Ascending aorta (tissue), 2 donors: ENCODE measurements at places on chromosomes 6 and 20.

DNA sequence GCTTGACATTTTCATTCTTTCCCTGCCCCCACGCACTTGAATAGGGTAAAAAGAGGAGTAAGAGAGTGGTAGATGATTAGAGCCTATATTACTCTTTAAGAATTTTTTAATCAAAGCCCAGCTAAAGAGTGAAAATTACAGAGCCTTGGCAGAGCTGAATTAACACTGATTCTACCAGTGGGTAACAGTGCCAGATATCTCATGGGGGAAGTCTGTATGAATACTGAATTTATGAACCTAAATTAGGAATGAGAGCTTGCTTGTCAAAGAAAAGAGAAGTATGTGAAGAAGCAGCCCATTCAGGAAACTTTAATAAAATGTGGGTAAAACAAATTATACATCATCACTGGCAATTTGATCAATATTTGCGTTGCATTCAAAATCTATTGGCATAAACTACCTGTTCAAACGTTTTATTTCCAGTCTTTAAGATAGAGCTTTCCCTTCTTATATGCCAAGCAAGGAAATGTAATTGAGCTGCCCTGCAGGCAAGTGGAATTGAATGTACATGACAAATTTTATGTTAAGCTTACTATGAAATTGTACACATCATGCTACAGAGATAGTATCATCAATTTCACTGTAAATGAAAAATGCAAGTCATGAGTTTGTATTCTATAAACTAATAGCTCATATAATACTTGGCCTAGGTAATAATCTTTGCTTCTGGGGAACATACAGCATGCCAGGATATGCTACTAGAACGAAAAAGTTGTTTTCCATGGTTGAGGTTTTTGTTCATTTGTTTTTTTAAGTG is 14.5 kb downstream of the SOBP start:
- no peak for DNase-seq

DNA sequence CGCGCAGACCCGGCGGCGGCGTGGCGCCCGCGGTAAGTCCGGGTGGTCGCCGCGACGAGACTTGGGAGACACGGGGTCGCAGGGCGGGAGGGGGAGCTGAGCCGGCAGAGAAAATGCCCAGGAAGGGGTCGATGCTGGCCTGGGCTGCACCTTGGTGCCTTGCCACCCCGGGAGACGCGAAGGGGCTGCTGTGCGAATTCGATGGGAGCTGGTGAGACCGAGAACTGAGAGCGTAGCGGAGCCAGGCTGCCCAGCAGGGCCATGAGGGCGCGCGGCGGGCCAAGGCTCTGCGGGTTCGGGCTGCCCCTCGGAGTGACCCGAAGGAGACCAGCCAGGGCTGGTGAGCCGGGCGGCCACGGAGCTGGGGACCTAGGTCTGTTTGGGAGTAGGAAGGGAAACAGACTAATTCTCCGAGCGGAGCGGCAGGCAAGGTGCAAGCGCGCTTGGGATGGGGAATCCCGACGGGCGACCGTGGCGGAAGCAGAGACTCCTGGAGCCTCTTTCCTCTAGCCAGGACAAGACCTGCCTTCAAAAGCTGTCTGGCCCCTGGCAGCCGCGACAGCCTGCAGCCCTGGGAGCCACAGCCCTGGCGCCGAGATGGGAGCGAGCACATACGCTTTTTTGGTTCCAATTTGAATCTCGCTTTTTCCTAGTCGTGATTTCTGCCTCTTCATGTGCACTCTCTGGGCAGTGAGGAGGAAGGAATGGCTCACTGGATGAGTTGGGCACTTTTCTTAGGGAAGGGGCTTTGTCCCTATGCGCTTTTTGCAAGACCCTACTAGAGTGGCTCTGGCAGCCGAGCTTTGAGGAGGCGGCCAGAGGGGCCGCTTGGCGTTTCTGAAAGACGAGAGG is 691 bp downstream of the SYNDIG1 start:
- DNase-seq, result no peak

DNA sequence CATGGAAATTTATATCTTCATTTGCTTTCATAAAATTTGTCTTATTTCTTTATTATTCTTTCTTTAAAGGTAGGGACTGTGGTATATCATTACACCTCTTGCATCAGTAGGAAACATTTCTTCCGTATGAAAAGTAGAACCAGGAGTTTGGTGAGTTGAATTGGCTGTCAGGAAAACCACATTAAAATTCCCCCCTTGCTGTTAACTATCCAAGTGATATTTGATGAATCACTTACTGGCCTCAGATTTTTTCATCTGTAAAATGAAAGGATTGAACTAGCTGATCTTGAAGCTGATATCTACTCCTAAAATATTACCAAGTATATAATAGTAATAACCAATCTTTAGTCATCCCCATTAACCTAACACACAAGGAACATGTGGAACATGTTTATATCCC is 460.9 kb downstream of the GJA1 start:
- DNase-seq, result no peak

- no peak for DNase-seq
Measured at GRCh38 chr6:37201726-37202125, 31.8 kb downstream of the PIM1 start.

DNA sequence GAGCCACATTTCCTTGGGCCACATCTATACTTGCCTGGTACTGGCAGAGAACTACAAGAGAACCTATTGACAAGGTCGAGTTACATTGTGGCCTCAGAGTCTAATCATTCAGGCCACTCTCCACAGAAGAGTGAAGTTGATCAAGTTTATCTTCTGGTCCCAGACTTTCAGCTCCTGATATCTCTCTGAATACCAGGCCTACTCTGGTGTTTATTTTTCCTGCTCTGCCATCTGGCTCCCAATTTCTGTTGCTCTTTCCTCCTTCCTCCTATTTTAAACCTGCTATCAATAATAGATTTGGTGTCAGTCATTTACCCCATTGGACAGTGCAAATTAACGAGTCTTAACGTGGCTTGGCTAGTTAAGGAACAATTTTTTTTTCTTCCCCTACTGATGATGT is 46.6 kb downstream of the SCGN start:
- DNase-seq, result no peak
